ENCODE measurements at places on chromosomes 4 and X.

DNA sequence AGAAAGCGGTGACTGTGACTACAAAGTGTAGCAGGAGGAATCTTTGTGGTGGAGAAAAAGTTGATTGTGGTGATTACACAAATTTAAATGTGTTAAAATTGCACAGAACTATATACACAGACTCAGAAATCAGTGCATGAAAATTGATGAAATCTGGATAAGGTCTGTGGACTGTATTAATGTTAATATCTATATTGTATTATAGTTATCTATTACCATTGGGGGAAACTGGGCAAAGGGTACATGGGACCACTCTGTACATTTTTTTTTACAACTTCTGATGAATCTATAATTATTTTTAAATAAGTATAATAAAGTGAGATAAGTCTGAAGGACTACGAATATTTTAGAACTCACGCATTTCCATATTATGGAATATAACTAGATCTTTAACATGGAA, 1.8 kb upstream of the JADE3 start:
- no peak for DNase-seq

DNA sequence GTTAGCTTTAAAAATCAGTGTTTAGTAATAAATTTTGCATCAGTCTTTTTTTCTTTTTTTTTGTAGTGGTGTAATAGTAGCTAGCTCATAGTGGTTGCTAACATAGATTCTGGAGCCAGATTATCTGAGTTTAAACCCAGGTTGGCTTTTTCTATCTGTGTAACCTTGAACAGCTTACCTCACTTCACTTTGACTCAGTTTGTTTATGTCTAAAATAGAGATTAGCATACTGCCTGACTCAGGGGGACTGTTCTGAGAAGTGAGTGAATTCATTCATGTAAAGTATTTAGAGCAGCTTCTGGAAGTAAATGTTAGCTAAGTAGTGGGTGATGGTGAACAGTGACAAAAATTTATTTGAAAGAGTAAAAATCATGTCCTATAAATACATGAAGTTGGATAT, 32.9 kb downstream of the CPEB2 start:
- no peak for DNase-seq

DNA sequence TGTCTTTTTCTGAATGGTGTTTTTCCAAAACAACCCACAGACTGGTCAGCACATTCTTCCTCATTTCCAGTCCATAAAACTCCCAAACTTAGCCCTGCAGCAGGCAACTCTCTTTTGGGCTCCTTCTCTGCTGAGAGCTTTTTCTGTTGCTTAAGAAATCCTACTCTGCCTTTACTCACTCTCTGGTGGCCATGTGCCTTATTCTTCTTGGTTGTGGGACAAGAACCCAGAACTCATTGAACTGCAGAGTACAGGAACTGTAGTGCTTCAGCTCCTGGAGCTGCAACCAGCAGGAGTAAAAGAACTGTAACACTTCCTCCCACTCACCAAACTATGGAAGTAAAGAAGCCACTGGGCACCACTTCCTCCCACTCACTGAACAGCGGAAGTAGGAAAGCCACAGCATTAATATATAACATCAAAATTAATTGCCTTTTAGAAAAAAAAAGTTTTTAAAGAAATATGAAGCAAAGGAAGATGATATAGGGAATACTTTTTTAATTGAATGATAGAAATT, 864.1 kb upstream of the PCDH10 start:
- DNase-seq = no peak

DNA sequence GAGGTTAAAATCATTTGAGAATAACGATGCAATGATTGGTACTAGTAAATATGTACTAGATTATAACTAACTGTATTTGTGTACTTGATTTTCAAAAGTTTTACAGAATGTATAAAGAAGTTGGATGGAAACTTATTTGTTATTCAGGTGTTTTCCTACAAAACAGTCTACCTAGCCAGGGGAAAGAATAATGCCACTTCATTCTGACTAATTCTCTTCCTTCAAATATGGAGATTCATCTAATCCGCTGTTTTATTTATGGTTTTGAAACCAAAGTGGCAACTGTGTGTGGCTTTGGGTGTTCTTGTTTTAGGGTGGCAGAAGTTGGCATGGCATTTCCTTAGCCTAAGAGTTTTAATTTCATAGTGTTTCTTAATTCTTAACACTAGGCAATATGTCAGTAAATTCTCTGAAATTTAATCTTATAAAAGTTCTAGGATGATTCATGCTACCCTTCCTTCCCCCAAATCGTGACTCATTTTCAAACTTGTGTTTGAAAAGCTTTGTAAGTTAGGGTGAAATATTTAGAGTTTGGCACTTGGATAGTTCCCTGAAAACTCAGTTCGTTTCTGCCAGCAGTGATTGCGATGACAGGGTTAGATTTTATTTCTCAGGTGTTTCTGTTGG, 62.6 kb downstream of the DCLK2 start:
- no peak for DNase-seq

- no peak for DNase-seq
Observed at GRCh38 chr4:72602396-72603376, 33.7 kb upstream of the ADAMTS3 start.

DNA sequence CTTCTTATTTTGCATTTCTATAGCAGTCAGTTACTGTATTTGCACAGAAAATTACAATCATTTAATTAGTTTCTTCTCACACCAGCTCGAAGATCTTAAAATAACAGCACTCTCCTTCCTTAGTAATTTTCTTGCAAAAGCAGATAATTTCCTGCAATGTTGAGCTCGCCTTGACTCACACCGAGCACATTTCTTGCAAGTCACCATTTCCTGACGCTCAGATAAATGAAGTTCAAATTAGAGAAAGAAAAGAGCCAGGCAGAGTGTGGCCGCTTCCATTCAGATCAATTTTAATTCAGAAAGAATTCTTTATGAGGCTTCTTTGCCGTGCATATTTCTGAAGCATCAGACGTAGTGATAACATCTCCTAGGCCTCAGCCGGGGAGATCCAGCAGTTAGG, 10.1 kb downstream of the SORCS2 start:
- DNase-seq = no peak

Measured in GOT3 (cell line).